Spinal cord (tissue), 10 donors: ENCODE measurements at places on chromosomes 3 and 15. TPM values are rescaled to one million over a fixed set of nuclear protein-coding genes. Genes with fewer than 3 reads are reported as not detected.

Gene EXD1
- 0.26 TPM for polyA plus RNA-seq

Gene ITIH1
- not detected for polyA plus RNA-seq

Gene GOLGA8M
- polyA plus RNA-seq = 1.7 TPM

Gene SLC2A2
- polyA plus RNA-seq = 0.10 TPM

Gene DGKG
- 9.7 TPM for polyA plus RNA-seq
